ENCODE measurements at places on chromosomes 7 and 10. TPM values are rescaled to one million over a fixed set of nuclear protein-coding genes. Genes with fewer than 3 reads are reported as not detected.

- no peak for DNase-seq
These were observed 2.3 kb downstream of the DMTF1 start for GRCh38 chr7:87154569-87154968.

DNA sequence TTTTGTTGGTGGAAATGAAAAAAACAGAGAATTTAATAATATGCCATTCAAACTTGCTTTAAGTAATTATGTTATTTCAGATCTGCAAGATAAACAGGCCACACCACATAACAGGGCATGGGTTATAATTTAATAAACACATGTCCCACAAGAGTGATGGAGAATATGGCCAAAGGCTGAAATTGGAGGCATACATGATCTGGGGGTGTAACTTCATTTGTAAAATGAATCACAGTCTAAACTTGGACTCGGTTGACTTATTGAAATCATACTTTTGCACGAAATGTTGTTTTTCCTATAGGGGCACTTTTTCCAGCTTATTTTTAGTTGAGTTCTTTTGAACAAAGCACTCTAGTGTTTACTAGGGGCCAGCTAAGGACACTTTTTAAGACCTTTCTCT, 151.6 kb downstream of the TMEM26 start:
- no peak for DNase-seq

DNA sequence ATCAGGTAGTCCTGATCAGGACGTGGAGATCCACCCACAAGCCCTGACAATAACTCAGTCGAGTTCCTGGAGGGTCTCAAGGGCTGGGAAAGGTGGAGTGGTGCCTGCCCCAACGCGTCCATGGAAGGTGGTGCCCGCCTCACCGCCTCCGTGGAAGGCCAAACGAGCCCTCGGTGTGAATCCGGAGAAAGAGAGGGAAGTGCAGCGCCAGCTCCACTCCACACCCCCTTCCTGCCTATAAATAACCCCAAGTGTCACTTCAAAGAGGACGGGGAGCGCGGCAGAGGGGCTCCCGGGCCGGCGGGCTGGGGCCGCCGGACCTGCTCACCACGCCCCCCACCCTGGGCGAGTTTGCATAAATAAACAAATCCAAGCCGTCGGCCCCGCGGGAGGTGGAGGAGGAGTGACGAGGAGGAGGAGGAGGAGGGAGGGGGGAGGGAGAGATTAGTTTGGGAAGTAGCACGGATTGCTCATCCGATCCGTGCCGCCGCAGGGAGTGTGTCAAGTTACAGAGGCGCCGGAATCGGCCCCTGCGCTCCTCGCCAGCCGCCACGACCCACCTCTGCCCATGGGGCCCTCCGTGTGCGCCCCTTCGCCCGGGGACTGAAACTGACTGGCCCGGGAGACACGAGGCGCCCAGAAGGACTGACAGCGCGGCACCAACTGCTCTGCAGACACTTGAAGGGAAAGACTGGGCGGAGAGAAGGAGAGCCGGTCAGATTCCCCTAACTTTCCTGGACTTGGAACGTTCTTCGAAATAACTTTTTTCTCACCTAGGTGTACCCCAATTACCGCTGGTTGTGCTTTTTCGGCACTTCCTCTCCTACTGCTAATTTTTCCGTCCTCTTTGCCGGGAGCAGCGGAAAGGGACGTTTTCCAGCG, at the start of gene COL13A1:
COL13A1 (plus strand) TSS at position 473 of the 882 bp plus-strand sequence. CDS start 518 bp downstream, outside the sequence.
- peak; percentile 86 for DNase-seq

- DNase-seq: peak; percentile 19
These were observed 1012.8 kb downstream of the LRMDA start for GRCh38 chr10:76444034-76444800.

DNA sequence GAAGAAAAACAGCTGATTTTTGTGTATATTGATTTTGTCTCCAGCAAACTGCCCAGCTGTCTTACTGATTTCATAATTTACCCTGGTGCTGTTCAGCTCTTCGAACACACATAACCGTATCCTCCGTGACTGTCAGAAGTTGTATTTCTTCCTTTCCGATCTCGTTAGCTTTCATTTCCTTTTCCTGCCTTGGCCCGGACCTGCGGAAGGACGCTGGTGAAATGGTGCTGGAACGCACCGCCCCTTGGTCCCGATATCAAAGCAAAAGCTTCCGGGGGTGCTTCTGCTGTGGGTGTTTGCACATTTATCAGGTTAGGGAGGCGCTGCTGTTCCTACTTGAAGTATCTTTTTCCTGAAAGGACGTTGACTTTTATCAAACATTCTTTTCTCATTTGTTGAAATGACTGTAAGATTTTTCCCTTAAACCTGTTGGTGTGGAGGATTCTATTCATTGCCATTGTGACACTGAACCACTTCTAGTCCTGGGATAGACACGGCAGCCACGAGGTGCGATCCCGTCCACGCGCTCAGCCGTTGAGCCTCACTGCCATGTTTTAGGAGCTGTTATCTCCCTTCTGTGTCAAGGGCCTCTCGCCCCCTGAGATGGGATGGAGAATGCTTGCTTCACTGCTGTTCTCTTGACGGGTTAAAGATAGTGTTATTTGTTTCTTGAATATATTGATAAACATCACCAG, 72.6 kb downstream of the FOXL3 start:
- DNase-seq: no peak

GRCh38 chr10:78513986-78514385, 480.3 kb downstream of the RPS24 start:
- DNase-seq: no peak

DNA sequence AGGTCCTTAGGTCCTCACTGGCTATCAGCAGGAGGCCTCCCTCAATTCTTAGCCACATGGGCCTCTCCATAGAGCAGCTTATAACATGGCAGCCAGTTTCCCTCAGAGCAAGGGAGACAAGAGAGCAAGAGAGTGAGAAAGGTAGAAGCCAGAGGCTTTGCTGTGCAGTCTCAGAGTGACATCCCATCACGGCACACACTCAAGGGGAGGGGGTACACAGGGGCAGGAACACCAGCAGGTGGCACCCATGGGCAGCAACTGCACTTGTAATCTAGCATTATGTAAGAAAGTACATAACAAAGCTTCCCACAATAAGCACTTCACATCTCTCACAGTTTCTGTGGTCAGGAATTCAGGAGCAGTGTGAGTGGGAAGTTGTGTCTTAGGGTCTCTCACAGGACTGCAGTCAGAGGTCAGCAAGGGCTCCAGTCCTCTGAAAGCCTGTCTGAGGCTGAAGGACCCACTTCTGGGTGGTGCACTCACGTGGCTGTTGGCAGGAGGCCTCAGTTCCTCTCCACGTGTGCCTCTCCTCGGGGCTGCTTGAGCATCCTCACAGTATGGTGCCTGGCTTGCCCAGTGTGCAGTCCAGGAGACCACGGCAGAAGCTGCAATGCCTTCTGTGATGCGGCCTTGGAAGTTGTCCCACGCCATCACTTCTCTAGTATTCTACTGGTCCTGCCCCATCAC, 159.4 kb downstream of the OAT start:
- no peak for DNase-seq

DNA sequence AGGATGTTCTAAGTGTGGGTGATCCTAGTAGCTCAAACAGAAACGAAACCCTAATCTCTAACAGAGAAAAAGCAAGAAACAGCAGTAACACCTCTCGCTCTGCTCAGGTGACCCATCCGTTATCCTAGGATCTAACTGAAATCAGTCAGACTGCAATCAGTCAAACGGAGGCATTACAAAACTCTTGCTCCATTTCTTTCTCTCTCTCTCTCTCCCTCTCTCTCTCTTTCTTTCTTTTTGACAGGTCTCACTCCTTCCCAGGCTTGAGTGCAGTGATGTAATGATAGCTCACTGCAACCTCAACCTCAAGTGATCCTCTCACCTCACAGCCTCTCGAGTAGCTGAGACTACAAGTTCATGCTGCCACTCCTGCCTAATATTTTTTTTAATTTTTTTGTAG, 1283.5 kb upstream of the CELF2 start:
- no peak for DNase-seq

- no peak for DNase-seq
These were observed 32.1 kb downstream of the FAS start for GRCh38 chr10:89022734-89023133.

GPNMB gene
- total RNA-seq: 14.5 TPM

ITPRID1 gene
- not detected for total RNA-seq

All from Daoy (cell line).